Stimulated activated CD4-positive, alpha-beta T cell treated with anti-CD3 and anti-CD28 coated beads, Interleukin-15, amount 100 ng/mL, for 48 hours (primary cell): ENCODE measurements at places on chromosomes 3 and 15.

GRCh38 chr3:25433106-25433505 is 5.0 kb downstream of the RARB start:
- no peak for DNase-seq

- DNase-seq: no peak
Observed at GRCh38 chr15:34160735-34161134, 49.2 kb downstream of the KATNBL1 start.

DNA sequence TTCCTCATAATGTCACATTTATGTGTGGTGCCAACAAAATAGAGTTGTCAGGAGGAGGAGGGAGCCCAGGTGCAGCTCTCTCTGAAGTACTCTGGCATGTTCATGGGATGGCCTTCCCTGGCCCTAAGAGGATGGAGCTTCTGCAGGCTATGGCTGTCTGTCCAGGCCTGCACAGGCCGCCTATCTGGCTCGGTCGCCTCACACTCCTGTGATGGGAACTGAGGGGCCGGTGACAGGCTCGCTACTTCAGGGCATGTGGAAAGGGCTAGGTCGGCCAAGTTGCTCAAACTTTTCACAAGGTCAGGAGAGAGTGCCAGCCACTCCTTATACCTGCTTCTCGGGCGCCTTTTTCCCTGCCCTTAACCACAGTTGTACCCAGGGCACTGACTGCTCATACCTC is 51.1 kb downstream of the SOX14 start:
- no peak for DNase-seq

GRCh38 chr3:112794622-112795172 is 52.0 kb downstream of the CD200R1L start:
- no peak for DNase-seq

DNA sequence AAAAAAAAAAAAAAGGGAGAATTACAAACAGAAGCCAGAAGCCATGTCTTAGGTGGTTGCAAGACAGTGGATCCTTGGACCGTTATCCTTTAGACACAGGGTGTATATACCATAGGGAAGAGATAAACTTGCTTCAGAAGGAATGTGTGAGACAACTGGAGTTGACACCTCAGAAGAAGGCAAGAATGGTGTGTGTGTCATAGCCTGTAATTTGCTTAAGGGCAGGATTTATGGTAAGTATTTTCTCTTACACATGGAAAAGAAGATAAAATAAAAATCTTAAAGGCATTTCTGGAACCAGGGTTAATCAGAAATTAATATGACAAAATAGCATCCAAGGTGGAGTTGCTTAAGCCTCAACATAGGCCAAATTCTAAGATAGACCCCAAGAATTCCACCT is 19.3 kb upstream of the DNAJC19 start:
- DNase-seq: no peak

DNA sequence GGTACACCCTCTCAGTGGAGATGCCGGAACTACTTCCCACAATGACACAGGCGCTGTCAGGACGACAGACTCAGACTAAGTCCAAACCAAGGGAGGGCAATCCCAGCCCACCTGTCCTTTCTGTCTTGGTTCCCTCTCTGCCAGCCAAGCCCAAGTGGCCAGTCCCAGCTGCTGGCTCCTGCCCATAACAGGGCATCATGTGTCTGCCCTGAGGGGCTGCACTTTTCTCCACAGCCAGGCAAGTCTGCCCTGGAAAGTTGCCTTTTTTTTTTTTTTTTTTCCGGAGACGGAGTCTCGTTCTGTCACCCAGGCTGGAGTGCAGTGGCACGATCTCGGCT is 20.0 kb upstream of the BCL2A1 start:
- DNase-seq: no peak

GRCh38 chr3:196774848-196775422 is 35.3 kb downstream of the PAK2 start:
- no peak for DNase-seq

DNA sequence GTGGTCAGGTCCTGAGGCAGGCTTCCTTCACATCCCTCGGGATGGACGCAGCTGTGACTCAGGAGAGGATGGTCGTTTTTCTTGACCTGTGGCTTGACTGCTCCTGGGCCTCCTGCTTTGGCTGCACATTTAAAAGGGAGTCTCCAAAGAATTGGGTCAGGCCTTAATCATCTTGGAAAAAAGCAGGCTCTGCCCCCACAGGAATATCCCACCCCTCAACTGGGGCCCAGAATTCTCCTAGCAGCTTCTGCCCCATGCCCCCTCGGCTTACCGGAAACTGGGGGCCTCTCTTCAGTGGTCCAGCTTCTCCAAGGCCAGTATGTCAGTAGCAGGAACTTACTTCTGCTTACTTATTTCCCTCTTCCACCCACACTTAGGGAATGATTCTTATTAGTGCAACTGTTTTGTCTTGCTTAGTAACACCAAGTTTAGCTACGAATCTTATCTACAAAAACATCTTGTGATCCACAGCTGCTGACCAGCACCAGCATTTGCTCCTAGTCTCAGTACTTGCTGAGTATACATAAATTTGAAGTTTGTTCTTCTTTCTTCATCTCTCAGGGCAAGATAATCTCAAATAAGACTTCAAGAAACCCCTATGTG is 35.7 kb downstream of the ATG7 start:
- DNase-seq: no peak

GRCh38 chr3:99644017-99644416 is 5.6 kb downstream of the COL8A1 start:
- no peak for DNase-seq

GRCh38 chr3:67516496-67516895 is 137.9 kb downstream of the SUCLG2 start:
- DNase-seq: no peak

DNA sequence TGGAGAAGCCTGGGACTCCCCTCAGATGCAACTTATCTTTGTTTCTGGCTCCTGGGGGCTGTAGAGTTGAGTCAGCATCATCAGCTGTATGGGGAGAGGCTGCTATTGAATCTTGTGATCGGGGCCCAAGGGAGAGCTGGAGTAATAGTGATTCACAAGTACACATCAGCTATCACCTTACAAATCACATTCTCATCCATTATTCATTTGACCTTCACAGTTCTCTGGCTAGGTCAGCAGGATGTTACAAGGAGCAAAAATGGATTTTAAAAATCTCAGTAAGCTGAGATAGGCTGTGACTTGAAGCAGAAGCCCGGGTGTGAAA is 175.0 kb downstream of the OPA1 start:
- no peak for DNase-seq

GRCh38 chr15:88344786-88345185 is 88.2 kb upstream of the NTRK3 start:
- DNase-seq: no peak

GRCh38 chr3:24582431-24583403 is 88.1 kb upstream of the THRB start:
- DNase-seq: no peak
